ENCODE measurements at places on chromosomes 7 and 10.

GRCh38 chr7:881441-882234, 5.3 kb downstream of the GET4 start:
- DNase-seq, result no peak

- no peak for DNase-seq
Measured at GRCh38 chr7:117385363-117386109, 41.8 kb downstream of the ASZ1 start.

GRCh38 chr7:75017832-75018231, 53.3 kb downstream of the CASTOR2 start:
- no peak for DNase-seq

DNA sequence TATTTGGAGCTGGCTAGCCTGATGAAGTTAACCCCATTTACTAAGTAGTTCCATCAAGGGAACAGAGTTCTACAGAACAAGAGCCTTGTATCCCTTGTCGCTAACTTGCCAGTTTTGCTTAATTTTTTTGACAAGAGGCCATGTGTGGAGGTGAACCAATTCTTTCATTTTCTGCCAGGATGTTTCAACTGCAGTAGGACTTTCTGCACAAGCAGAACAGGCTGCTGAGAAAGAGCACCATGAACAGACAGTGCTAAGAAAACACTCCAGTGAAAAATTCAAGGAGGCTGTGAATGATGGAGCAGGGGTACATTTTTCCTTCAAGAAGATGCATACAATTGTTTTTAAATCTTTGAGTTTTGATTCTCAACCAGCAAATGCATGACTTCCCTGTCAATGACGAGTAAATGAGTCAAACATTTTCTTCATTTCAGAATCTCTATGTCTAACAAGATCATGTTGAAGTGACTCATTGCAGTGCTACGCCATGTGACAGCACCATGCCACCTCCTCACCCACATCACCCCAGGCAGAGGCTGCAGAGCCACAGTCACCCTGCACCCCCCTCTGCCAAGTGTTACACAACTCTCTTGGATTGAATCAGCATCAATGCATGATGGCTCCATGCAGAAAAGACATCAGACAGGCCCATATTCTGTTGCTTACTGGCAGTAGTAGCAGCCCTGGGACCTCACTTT, 193.1 kb downstream of the COBL start:
- DNase-seq, result no peak

- DNase-seq, result no peak
Measured at GRCh38 chr7:156919132-156919713, 26.2 kb upstream of the LMBR1 start.

DNA sequence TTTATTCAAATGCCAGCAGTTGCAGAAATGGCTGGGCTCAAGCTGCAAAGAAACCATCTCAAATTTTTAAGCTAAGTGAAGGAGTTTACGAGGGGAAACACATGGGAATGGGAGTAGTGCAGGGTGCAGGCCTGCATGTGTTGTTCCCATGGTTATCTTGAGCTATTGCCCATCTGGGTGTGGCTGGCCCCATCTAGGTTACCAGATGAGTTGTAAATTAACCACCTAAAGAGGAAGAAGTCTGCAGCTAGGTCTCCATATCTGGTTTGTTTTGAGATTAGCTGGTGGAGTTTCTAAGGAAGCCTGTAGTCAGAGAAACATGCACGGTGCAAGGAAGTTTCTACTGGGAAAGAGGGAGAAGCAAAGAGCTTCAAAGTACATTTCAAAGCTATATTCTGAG, 23.3 kb upstream of the STEAP2 start:
- DNase-seq, result no peak

GRCh38 chr7:94584113-94584512, 71.8 kb downstream of the SGCE start:
- no peak for DNase-seq

DNA sequence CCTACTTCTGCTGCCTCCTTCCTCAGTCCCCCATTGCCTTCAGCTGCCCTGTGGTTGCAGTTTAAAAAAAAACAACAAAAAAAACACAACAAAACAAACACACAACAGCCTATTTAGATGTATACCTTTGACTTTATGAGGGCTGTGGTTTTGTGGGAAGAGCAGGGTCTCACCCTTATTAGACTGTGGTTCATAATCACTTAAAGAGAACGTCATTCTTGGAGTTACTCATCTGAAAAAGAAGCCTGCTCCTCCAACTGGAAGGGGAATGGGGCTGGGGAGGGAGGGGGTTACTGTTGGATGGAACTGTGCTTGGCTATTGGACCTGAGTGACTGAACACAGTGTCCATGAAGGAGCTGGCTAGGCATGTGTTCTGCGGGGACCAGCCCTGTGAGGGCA, 48.1 kb downstream of the SDK1 start:
- no peak for DNase-seq

GRCh38 chr10:78623578-78624215, 445.1 kb upstream of the ZMIZ1 start:
- DNase-seq, result no peak

GRCh38 chr7:29457565-29458011, 106.0 kb upstream of the PRR15 start:
- DNase-seq, result no peak

GRCh38 chr7:1856161-1856887, 186.2 kb downstream of the ELFN1 start:
- DNase-seq, result no peak

GRCh38 chr7:95840953-95841950, 68.9 kb downstream of the DYNC1I1 start:
- DNase-seq, result no peak

GRCh38 chr10:72094574-72094973, 6.2 kb upstream of the SPOCK2 start:
- DNase-seq, result no peak

DNA sequence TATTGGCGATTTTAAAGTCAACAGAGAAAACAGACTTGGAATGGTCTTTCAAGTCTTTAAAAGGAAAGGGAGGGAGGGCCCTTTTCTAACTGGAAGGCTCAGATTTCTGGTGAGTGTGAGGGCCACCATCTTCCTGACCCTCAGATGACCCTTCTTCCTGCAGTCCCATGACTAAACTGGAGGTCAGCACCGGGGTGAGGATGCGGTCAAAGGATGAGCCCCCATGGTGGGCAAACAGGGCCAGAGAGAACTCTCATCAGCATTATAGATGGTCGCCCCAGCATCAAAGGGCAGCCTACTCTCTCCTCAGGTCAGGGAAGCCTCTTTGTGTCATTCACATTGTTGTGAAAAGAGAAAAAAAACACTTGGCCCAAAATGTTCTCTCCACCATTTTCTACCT, 219.2 kb downstream of the LRMDA start:
- no peak for DNase-seq

DNA sequence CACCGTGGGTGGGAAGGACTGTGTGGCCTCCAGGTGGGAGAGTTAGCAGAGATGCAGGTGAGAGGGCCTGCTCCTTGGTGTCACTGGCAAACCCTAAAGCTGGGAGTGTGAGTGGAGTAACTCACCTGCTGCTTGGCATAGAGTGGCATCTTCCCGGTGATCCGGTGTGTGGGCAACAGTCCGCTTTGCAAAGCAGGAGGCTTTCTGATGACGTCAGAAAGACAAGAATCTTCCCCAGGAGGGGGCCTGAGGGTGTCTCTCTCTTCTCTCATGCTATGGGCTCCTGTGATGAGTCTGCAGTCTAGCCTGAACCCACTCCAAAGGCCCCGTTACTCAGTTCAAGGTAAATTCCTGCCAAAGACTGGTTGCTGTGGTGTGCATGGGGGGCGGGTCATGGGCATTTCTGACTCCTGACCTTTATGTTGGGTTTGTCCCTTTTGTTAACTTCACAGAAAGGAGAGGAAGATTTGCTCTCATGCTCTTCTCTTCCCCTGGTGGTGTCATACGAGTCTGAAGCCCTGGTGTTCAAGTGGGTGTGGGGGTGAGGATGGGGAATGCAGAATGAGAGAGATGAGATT, 187.9 kb downstream of the GATA3 start:
- no peak for DNase-seq

DNA sequence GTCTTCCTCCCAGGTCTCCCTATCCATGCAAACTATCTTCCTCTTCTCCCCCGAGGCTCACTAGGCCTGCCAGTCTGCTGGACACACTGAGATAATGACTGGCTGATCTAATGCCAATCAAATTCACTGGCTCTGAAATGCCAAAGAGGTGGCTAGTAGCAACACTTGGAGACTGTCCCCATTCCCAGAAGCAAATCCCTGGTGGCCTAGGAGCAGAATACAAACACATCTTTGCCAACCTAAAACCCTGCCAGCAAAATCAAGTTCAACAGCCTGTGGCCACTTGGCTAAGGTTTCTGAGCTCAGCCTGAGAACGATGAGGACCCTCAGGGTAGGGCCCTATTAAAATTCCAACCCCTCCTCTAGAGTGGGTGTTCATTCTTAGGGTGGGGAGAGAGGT, 46.6 kb downstream of the SH3PXD2A start:
- DNase-seq, result no peak

DNA sequence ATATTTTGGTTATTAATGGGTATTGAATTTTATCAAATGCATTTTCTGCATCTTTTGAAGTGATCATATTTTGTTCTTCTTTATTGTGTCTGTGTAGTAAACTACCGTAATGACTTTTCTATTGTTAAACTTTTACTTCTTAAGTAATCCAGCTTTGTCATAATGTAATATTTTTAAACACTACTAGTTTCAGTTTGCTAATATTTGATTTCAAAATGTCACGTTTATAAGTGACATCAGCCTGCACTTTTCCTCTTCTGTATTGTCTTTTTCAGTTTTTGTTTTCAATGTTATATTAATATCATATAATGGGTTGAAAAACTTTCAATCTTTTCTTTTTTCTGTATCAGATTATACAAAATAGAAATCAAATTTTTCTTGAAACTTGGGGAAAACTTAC, 71.6 kb upstream of the ANKRD1 start:
- DNase-seq, result no peak

DNA sequence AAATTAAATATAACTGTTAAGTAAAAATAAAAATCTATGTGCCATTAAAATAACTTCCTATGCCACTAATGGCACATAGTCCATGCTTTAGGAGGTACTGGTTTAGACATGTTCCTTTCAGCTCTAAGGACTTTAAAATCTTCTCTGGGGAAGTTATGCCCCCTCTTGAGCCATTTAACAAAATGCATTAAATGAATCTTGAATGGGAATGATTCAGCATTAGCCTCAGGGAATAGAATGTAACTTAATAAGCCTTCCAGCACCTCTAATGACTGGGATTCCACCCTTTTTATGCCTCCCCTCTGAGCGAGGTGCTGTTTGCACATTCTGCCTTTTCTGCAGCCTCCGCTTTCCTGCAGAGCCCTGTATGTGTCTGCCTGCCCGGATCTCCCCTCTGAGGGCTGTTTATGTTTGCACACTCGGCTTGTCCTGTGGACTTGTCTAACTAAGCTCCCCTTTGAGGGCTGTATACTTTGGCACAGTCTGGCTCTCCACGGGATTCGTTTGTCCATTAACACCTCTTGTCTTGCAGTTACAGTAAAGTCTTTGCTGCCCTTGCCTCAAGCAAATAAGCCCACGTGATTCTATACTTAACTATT, 108.4 kb upstream of the HPS1 start:
- DNase-seq, result no peak

GRCh38 chr10:10208196-10208595, 809.5 kb upstream of the CELF2 start:
- no peak for DNase-seq

DNA sequence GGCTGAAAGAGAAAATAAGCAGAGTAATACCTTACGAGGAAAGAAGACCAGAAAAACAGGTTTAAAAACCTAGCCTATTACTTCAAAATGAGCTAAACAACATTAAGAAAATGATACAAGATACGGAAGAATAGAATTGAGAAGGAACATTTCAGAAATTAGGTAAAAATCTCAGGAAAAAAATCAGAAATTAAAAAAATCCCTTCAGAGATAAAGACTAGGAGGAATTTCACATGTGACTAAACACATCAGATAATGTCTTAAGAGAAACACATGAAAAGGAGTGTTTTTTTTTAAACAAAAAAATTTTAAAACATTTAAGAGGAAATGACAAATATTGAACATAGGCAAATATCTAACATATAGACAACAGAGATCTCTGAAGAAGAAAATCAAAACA, 33.3 kb downstream of the TNPO3 start:
- no peak for DNase-seq

- DNase-seq, result no peak
Measured at GRCh38 chr10:89644691-89644966, 413 bp downstream of the PANK1 start.

DNA sequence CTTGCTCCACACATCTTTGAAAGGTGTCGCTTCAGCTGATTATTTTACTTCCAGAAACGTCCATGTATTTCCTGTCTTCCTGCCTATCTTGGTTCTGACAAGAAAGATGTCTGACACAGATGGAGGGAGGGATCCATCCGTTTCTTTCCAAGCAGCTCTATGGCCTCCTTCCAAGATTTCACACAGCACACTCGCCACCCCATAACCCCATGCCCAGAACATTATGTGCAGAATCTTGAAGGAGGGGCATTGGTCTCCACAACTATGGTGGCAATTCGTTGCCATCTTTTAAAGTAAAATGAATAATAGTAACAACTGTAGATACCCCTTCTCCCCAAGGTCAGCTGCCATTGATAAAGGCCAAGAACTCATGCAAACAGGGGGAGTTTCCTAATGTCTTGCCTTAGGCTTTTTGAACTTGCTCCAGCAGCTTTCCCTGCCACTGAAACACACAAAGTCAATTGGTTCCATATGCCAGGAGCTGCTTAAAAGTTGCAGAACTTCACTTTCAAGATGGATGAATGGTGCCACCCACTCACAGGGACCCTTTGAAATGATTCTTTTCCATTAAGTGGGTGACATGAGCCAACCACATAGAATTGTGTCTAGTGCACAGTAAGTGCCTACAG, 60.0 kb downstream of the VSTM4 start:
- DNase-seq, result no peak

DNA sequence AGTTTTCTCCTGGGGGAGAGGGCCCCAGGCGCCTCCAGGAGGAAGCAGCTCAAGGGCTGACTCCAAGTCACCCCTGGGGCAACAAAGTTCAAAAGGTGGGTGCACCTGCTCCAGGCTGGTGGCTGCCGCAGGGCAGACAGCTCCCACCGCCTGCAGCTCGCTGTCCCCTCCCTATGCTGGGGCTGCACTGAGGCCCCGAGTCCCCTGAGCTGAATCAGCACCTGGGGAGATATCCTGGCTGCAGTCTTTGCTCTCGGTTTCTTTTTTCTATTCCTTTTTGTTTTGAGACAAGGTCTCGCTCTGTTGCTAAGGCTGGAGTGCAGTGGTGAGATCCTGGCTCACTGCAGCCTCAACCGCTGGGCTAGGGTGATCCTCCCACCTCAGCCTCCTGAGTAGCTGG, 183.4 kb downstream of the DNAJB6 start:
- DNase-seq, result no peak

DNA sequence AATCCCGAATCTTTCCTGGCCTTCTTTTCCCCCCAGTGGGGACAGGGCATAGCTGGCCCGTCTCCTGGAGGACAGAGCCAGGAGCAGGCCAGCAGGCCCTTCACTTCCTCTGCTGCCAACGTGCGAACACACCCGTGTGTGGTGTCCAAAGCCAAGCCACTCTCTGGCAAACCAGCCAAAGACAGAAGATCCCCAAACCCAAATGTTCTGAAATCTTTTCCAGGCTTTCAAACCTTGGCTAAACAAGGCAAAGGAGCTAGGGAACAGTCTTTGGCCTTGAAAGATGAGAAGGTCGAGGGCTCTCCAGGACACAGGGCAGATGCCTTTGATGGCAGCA, 63.0 kb downstream of the PROSER2 start:
- no peak for DNase-seq
